ENCODE measurements at places on chromosomes 1 and 21.

GRCh38 chr21:16205527-16205926 lies 475.7 kb downstream of the USP25 start:
- DNase-seq, result no peak

DNA sequence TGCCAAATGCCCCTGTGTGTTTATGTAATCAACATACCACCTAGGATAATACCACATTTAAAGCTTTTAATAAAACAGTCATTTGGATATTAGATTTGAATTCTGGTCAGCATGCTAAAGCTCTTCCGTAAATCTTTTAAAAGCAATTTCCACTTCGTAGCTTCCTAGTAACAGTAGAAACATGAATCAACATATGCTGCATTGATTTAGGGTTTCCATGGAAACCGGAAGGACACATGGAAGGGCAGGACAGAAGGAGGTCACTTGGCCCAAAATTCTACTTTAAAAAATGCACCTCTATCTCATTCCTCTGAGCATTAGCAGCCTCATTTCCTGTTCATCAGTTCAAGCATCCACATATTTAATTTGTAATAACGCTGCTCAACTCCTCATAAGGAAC lies 8.1 kb downstream of the RGS8 start:
- no peak for DNase-seq

- DNase-seq, result no peak
Observed at GRCh38 chr1:74964508-74965102, 169.6 kb upstream of the LHX8 start.

DNA sequence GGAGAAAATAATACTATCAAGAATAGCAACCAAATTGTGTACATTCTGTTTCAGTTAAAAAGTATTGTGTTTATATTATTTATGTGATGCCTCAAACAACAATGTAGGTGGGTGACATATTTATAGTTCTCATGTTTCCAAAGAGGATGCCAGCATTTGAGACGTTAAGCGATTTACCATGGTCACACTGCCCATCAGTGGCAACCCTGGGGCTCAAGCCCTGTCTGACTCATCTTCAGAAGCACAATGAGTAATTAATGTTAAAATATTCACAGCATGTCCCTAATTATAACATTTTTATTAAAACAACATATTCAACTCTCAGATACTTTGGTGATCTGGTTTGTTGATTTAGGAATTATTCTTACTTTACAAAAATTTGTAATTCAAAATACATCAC lies 409.4 kb downstream of the BRINP3 start:
- no peak for DNase-seq

DNA sequence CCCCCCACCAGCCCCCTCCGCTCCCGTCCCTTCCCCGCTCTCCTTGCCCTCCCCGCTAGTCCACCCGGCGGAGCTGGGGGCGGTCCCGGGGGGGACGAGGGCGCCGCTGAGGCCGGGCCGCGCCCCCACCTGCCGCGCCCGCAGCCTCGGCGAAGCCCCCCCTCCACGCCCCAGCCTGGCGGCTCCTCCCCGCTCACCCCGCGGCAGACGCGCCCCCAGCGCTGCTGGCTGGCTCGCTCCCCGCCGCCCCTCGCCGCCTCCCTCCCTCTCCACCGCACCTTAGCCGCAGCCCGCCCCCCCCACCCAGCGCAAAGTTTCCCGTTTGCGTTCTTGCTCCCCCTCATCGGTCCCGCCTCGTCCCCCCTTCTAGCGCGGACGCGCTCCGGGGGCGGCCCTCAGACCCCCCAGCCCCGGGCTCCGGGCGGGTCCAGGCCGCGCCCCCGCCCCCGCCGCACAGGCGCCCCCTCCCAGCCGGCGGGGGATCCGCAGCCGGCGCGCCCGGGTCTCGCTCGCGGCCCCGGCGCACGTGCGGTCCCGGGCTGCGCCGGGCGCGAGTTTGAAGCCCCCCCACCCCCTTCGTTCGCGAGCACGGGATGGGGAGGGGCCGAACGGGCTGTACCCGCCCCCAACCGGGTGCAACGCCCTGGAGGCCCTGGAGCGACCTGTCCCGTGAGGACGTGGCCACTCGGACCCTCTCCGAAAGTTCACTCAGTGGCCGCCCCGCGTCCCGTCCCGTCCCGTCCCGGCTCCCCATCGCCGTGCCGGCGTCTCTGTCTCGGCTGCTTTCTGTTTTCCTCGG lies 623 bp downstream of the PTPRF start:
- no peak for DNase-seq

DNA sequence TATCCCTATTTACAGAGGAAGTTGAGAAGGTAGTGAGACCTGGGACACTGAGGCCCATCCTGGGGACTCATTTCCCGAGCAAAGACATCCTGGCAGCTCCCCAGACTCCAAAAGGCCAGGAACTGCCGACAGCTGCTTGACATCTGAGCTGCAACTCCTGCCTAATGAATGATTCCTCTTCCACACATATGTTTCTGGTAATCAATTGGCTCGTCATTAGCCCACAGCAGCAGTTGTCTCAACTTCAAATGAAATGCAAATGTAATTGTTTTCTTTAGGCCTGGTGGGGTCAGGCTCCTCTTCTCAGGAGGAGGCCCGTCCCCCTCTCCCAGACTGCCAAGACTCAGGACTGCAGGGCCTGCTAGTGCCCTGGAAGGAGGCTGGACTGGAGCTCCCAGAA lies 61.8 kb upstream of the DISP3 start:
- DNase-seq, result no peak

DNA sequence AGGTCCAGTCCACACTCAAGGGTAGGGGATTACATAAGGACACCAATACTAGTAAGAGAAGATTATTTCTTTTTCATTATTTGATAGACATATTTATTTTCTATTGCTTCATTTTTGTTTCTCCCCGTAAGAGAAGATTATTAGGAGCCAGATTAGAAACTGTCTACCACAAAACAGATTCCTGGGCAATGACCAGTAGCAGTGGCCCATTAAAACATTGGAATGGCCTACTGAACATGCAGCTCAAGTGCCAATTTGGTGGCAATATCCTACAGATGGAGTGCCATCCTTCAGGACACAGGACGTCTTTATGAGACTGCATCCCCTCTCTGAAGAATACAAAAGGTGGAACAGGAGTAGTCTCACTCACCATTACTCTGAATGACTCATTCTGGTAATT lies 34.0 kb upstream of the ARHGAP29 start:
- no peak for DNase-seq

DNA sequence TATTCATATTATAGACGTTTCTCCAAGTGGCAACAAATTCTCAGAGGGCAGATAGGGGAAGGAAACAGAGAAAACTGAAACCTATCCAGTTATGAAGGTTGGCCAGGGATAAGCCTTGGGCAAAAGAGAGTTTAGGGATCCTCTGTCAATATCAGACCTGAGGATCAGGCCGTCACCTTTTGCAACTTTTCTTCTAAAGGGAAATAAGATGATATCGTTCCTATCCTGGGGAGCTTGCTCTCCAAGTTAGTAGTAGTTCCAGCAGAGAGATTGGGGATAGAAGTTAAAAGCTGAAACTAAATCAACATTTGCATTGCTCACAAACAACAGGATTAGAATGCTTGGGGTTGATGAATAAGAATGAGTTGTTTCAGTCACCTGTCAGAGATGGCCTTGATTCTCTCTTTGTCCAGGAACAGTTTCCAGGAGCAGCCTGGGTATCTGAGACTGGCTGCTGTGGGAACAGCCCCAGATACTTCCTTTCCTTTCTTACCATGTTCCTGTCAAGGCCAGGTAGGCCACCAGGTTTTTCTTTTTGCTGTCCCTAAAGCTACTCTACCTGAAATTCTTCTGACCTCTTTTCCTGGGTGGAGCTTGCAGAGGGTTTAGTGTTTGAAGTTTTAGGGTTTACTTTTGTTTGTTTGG lies 2.5 kb downstream of the RIIAD1 start:
- DNase-seq, result no peak

DNA sequence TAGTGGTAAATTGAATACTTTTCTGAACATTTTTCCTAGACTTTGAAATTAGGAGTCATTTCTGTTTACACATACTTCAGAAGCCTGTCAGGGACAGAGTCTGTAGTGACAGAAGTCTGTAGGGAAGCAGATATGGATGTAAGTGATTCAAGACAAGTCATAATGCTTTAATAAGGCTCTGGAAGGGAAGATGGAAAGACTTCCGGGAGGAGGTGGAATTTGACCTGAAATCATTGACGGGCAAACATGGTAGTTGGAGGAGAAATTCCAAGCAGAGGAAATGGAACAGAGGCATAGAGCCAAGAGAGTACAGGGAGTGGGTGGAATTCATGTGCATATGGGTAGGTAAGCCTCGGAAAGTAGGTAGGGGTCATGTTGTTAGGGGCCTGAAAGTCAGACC lies 22.5 kb downstream of the CAMTA1 start:
- no peak for DNase-seq

GRCh38 chr1:5379176-5379759 lies 613.0 kb downstream of the NPHP4 start:
- no peak for DNase-seq

DNA sequence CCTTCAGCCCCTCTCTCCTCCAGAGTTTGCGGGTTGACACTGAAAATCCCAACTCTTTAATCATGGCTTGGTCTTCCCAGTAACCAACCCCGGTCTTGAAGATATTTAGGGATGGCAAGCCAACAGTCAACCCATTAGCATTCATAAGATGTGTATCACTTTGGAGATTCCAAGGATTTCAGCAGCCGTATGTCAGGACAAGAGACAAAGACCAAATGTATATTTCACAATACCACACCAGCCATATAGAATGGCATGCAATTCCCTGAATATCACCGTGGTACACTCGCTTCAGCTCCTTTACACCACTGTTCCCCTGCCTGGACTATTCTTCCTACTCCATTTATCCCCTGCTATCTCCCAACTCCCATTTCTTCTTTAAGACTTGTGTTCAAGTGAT lies 109.2 kb downstream of the CSMD2 start:
- no peak for DNase-seq

DNA sequence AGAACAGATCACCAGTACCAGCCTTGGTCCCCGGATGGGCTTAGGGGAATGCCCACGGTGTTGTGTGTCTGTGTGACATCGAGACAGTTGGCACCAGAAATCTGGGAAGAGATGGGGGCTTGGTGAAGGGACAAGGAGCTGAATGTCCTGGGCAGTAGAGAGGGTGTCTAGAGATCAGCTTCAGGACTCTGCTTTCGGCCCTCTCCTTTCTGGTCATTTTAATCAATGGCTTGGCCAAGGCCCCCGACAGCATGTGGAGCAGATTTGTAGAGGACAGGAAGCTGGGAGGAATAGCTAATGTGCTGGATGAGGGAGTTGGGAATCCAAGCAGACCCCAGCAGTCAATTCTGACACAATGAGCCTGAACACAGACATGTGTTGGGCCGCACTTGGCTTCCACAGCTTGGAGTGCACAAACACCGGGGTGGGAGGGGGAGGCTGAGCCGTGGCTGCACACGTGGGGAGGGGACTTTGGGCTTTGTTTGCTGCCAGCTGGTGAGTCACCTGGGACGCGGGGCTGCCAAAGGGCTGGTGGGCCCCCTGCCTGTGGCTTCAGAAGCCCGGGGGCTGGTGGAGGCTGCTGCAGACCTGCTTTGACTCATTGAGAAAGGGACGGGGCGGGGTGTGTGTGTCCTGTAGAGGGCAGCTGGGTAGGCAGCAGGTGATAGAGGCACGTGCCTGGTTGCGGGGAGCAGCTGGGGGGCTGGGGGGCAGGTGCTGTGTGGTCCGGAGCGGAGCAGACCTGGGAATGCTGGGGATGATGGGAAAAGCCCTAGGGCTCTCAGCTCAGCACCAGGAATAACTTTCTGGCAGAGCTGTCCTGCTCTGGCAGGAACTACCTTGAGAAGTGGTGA lies 20.9 kb downstream of the SLC1A7 start:
- DNase-seq, result no peak

DNA sequence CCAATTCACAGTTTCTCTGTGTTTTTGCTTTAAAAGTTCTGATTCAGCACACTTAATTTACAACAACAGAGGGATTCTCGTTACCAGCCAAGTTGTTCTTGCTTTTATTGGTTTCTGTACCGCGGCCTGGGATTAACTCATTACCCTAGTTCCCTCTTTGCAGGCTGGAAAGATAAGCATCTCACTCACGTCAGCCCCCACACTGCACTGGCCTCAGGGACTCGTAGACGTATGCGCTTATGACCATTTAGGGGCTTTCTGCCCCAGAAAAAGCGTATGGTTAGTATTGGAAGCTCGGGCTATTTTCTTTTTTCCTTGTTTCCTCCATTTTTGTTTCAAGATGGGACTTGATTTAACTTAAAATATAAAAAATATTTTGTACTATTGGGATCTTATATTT lies 76.0 kb downstream of the POFUT2 start:
- DNase-seq, result no peak

DNA sequence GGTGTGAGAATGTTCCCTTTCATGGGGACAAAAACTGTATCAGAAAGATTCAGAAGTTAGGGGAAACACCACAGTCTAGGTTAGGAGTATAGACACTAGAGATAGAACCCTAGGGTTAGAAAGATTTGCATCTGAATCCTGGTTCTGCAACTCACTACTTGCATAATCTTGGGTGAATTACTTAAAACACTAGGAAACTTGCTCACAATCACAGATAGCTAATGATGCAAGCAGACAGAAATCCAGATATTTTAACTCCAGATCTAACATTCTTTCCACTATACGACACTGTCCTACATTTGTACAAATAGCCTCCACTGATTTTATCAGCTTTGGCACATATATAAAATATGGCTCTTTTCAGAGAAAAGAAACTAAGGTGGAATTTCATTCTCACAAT lies 30.8 kb upstream of the GLIS1 start:
- DNase-seq, result no peak

DNA sequence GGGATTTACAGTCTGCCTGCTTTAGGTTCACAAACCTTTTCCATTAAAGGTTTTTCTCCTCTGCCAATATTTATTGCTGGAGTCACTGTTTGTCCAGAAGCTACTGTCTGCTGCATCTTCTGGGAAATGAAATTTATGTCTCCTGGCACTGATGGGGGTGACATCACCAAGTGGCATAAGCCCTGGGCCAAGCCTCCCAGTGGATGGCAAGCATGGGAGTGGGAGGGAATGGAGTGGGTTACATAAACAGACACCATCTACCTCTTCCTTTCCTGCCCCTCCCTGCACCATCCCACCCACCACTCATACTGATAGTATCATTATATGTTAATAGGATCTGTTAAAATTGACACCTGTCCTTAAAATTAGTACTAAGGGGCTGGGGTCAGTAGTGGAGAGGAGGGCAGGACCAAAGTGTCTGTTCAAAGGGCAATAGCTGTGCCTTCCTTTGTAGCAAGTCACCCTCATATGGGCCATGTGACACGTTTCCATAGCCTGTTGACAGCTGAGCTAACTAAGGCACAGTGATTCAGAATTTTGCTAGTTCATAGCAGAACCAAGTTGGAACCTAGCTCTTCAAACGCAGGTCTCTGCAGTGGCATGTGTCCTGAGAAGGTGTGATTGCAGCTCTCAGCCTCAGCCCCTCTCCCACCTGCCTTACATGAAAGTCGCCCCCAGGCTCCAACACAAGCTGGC lies 71.0 kb downstream of the MAB21L3 start:
- DNase-seq, result no peak

GRCh38 chr1:53545663-53546408 lies 86.6 kb downstream of the DMRTB1 start:
- no peak for DNase-seq

DNA sequence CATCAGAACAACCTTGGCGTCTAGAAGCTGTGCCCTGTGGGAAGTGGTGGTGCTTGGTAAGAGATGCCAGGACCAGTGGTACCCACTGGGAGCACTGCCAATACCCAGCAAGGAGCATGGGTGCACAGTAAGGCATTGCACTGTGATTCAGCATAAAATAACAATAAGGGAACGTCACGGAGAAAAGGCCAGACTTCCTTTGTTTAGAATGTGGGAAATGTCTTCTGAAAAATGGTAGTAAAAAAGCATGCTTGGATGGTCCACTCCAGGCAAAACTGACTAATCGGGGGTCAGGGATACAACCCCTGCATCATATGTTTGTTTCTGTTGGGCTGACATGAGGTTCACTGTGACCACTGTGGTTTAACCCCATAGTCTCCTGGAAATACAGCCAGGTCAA lies 14.7 kb downstream of the METTL18 start:
- DNase-seq, result no peak

GRCh38 chr1:227621211-227621610 lies 57.9 kb downstream of the ZNF678 start:
- no peak for DNase-seq

All from stimulated activated CD4-positive, alpha-beta T cell treated with anti-CD3 and anti-CD28 coated beads, TNF-alpha, amount 100 ng/mL, for 1 hour (primary cell).